ENCODE measurements at places on chromosomes 2 and 18.

GRCh38 chr2:36965206-36965605 lies 1.1 kb downstream of the STRN start:
- DNase-seq = peak; percentile 5

DNA sequence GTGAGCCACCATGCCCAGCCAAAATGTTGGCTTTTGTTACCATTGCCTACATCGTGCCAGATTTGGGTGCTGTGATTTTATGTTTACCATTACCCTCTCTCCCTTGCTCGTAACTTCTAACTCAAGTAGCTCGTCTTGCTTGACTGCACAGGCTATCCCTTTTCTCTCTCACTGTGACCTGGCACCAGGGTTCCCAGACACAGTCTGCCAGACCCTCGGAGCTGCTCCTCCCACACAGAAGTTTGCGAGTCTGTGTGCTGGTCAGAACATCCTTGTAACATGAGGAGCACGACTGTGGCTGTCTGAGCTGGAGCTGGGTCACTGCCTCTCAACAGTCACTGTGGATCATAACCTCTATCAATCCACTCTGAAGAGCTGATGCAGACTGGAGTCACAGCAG lies 152.5 kb upstream of the ACKR3 start:
- no peak for DNase-seq

DNA sequence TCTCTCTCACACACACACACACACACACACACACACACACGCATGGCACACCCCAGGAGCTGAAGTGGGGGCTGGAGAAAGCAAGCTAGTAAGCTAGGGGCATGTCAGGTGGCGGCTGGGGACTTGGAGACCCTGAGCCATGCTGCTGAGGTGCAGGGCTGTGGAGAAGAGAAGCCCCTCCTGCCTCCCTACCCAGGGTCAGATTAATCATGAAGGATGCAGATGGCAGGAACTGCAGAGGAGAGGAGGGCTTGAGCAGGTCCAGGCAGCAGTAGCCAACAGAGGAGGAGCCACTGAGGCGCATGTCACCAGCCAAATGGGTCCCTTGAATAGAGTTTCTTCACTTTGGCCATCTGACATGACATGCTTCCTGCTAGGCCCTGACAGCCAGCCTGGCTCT lies 9.6 kb downstream of the EDAR start:
- no peak for DNase-seq

DNA sequence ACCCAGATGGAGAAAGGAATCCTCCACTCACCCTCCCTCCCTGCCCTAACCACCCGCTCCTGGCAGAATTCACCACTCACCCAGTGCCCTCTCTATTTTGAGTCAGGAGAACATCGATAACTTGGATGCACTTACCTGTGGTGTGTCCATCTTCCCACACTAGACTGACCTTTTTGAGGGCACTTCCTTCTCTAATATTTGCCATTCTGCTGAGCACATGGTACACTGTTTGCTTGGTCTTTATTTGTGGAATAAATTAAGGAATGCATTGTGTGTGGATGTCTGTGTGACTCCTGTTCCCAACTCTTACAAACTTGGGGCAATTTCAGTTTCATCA lies 133.7 kb downstream of the ACKR3 start:
- no peak for DNase-seq
